Esophagus (tissue), 2 donors: ENCODE measurements at places on chromosomes 6 and 20. TPM values are rescaled to one million over a fixed set of nuclear protein-coding genes. Genes with fewer than 3 reads are reported as not detected.

LST1 gene
- 2.8 TPM for polyA plus RNA-seq

CAGE1 gene
- 0.02 TPM for polyA plus RNA-seq

ZNF391 gene
- polyA plus RNA-seq = 0.51 TPM

OVOL2 gene
- polyA plus RNA-seq = 7.3 TPM

SIRPG gene
- 0.62 TPM for polyA plus RNA-seq

UCKL1 gene
- 47.3 TPM for polyA plus RNA-seq

HMGN3 gene
- polyA plus RNA-seq = 72.1 TPM

FABP7 gene
- polyA plus RNA-seq = not detected

BPIFB4 gene
- not detected for polyA plus RNA-seq

RFX6 gene
- polyA plus RNA-seq = not detected

C6orf132 gene
- polyA plus RNA-seq = 150 TPM

PHACTR3 gene
- polyA plus RNA-seq = 0.83 TPM

PMEPA1 gene
- polyA plus RNA-seq = 2.8 TPM

TJAP1 gene
- polyA plus RNA-seq = 15.1 TPM
